Germinal center (tissue), 1 donor: ENCODE measurements at places on chromosomes 11 and 22.
A peak's percentile ranks its signal among the peaks of the same experiment; 100 is the strongest.

GRCh38 chr11:35764417-35764816, 101.8 kb downstream of the TRIM44 start:
- DNase-seq, result no peak

DNA sequence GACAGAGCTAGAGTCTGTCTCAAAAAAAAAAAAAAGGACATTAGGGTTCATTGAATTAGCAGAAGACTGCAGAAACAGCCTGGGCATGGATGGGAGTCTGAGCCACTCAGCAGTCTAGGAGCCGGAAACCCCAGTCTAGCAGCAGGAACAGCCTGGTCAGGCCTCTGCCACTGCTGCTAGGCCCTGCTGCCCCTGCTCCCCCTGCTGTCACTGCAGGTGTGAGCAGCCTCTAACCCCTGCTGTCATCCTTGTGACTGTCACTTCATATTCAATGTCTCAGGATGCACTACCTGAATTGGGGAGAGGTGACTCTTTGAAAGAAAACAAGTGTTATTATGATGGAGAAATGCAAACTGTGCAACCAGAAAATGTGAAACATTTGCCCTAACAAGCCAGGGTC, 7.0 kb upstream of the DDX17 start:
- DNase-seq, result peak; percentile 54

DNA sequence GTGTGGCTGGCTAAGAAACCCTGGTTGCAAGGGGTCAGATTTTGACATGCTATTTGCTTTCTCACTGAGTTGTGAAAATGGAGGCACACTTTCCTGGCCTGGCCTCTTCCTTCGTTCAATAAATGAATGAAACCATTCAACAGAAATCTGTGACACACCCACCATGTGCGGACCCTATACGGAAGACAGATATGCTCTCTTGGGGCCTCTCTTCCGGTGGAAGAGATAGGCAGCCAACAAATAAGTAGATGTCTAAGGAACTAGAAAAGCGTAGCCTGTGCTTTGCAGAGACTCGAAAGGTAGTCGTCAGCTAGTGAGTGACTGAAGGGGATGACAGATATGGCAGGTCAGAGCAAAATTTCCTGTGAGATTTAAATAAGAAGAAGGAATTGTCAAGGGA, 5.3 kb downstream of the KCNQ1OT1 start:
- no peak for DNase-seq

- DNase-seq, result peak; percentile 51
Measured at GRCh38 chr22:30305906-30306626, 16.8 kb upstream of the CASTOR1 start.

DNA sequence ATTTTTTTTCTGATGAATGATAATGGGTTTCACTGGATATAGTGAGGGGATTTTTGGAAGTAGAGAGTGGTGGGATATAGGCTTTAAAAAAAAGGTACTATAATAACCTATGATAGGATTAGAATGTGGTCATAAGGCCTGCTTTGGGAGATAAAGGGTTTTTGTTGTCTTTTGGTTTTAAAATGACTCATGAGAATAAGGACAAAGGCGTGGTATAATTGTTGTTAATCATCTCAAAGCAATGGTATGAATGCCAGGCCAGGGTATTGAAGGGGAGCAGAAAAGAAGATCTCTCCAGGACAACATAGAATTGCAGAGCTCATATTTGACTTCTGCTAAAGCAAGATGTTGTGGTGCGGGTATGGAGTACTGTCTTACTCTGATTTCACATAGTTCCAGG, 579.4 kb downstream of the JRKL start:
- no peak for DNase-seq

GRCh38 chr11:17605651-17606122, 58.6 kb downstream of the OTOG start:
- no peak for DNase-seq

DNA sequence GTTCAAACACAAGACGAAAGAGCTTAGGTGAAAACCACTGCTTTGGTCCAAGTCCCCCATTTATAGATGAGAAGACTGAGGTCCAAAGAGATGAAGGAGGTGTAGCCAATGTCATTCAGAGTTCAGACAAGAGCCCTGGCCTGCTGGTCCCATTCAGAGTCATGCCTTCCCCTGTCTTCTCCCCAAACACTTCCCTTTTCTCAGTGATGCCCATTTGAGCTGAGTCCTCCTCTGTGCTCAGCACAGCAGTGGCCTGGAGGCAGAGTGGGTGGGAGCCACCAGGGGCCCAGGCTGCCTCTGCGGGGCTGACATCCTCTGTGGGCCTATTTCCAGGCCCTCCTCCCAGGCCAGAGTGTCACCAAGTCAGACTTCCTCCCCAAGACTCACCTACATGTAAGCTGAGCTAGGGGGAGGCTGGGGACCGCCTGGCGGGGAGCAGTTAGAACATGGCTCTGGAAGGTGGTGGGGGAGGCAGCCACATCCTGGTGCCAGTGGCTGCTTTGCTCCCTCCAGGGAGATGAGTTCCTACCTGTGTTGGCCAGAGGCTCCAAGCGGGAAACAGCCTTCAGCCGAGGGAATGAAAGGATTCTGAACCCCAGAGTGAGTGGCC, 22.4 kb upstream of the LRRC10B start:
- no peak for DNase-seq

- DNase-seq, result no peak
Measured at GRCh38 chr22:25709758-25710157, 32.2 kb upstream of the MYO18B start.

- DNase-seq, result no peak
Measured at GRCh38 chr22:43570531-43571165, 158.8 kb downstream of the MPPED1 start.

GRCh38 chr11:63680834-63681320, 423 bp upstream of the RTN3 start:
- peak; percentile 14 for DNase-seq

GRCh38 chr11:128767591-128768001, 73.7 kb downstream of the FLI1 start:
- no peak for DNase-seq

DNA sequence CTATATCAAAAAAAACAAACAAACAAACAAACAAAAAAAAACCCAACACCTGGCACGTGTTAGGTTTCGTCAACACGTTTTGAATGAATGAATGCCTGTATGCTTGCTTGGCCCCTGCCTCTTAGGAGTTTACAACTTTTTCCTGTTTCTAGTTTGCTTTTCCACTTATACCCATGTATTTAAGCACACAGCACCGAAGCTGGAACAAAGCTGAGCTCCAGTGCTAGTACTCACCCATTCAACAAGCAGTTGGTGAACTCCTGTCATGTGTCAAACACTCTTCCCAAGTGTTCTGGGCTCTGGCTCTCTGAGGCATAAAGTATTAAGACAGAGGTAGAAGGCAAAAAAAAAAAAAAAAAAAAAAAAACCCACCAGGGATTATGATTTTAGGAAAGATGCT, 599.3 kb downstream of the BUD13 start:
- no peak for DNase-seq

GRCh38 chr22:22546490-22546889, 12.6 kb downstream of the PRAME start:
- no peak for DNase-seq

GRCh38 chr11:72782081-72782920, 11.5 kb downstream of the STARD10 start:
- DNase-seq, result no peak

- no peak for DNase-seq
Measured at GRCh38 chr11:109957601-109958000, 135.6 kb upstream of the ZC3H12C start.

DNA sequence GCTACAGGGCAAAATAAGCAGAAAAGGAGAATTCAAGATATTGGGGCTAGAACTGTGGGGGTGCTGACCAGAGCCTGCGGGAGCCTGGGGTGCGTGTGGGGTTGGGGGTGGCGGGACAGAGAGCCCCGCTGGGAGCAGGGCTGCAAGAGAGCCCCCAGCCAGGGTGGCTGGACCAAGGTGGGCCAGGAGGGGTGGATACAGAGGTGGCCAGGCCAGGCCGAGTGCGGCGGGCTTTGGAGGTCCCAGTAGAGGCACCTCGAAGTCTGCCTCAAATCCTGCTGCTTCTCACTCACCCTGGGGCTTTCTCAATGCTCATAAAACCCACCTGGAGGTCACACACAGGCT, 16.9 kb upstream of the MUC5B start:
- DNase-seq, result no peak

- peak; percentile 54 for DNase-seq
Measured at GRCh38 chr22:22043296-22044078, 60.9 kb upstream of the TOP3B start.

GRCh38 chr11:1567052-1567720, 4.9 kb downstream of the DUSP8 start:
- DNase-seq, result no peak

- DNase-seq, result no peak
Measured at GRCh38 chr11:118240999-118241763, 11.0 kb downstream of the MPZL3 start.

GRCh38 chr11:121592708-121593107, 139.9 kb upstream of the SORL1-AS1 start:
- DNase-seq, result no peak

GRCh38 chr11:70092959-70093715, 15.0 kb downstream of the ANO1 start:
- DNase-seq, result no peak

- DNase-seq, result no peak
Measured at GRCh38 chr11:119295178-119295577, 21.8 kb downstream of the MCAM start.

DNA sequence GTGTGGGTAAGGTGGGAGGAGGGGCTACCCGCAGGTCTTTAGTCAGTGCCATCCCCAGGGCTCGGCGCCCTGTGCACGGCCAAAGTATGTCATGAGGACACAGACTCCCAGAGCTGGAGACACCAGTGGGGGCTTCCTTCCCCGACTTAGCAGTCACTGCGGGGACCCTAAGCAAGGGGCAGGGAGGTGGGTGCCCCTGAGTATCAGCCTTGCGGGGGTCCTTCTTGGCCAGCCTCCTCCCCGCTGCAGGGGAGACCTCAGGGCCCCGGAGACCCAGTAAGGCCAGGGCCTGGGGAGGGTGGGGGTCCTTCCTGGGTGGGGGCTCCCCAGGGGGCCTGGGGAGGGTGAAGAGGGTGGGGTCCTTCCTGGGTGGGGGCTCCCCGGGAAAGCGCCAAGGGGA, 673.8 kb downstream of the BRD1 start:
- no peak for DNase-seq

DNA sequence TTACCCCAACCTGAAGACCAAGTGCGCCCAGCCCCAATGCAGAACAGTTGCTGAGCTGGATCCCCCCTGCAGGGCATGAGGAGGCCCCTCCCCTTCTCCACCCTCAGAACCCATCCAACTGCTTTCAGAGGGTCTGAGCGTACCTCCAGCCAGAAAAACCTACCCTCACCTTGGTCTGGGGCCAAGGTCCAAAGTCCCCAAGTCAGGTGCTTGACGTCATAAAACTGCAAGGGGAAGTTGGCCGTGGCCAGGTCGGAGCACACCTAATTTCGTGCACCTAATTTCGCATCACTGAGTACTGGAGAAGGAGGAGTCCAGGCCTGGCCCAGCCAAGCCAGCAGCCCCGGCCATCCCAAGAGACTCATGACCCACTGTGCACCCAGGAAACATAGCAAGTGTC, 289.8 kb downstream of the CTTN start:
- DNase-seq, result no peak
